Activated CD4-positive, alpha-beta T cell treated with anti-CD3 and anti-CD28 coated beads, Interleukin-2, Interleukin-4, amounts not matched to agents 100 ng/mL and 50 ng/mL, durations not matched to agents 16 hours and 8 hours (primary cell): ENCODE measurements at places on chromosomes 5 and 9.

- DNase-seq, result no peak
Observed at GRCh38 chr9:111928359-111928720, 31.7 kb downstream of the UGCG start.

DNA sequence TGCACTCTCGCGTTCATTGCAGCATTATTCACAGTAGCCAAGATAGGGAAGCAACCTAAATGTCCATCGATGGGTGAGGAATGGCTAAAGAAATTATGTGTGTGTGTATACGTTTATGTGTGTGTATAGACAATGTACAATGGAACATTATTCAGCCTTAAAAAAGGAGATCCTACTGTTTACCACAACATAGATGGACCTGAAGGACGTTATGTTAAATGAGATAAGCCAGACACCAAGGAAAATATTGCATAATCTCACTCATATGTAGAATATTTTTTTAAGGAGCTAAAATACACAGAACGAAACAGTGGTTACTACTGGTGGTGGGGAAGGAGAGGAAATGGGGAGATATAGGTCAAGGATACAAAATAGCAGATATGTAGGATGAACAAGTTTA is 2.4 kb downstream of the KIF2A start:
- DNase-seq, result no peak

DNA sequence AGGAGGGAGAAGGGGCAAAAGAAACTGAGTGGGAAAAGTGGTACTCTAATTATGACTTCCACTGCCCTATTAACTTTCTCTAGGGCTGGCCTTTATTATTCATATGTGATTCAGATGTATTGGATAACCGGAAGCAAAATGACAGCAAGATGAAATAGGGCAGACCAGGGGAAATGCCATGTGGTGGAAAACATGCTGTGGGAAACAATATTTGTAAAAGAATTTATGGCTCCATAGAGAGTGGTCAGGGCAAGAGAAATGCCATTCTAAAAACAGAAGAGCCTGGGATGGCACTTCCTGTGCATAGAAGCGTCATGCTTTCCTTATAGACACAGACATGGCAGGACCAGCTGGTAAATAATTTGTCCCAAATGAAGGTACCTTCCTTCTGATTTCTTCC is 67.7 kb downstream of the MEGF10 start:
- no peak for DNase-seq

DNA sequence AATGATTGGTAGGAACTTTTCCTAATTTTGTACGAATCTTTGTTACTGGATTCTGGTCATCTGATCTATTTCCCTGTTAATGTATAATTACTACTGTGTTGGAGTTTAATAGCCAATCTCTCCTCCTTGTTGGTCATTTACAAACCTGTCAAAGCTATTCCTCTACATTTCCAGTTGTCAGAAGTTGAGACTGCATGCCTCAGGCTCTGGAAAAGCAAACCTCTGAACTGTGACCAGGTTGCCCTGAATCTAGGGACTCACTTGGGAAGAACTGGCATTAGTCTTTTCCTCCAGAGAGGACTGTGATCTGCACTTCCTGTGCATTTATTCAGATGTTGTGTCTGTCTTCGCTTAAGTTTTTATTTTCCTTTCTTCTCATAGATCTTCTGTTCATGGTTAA is 16.1 kb downstream of the PDLIM4 start:
- no peak for DNase-seq

- peak; percentile 58 for DNase-seq
Observed at GRCh38 chr5:1140171-1140817, 28.4 kb upstream of the SLC12A7 start.

DNA sequence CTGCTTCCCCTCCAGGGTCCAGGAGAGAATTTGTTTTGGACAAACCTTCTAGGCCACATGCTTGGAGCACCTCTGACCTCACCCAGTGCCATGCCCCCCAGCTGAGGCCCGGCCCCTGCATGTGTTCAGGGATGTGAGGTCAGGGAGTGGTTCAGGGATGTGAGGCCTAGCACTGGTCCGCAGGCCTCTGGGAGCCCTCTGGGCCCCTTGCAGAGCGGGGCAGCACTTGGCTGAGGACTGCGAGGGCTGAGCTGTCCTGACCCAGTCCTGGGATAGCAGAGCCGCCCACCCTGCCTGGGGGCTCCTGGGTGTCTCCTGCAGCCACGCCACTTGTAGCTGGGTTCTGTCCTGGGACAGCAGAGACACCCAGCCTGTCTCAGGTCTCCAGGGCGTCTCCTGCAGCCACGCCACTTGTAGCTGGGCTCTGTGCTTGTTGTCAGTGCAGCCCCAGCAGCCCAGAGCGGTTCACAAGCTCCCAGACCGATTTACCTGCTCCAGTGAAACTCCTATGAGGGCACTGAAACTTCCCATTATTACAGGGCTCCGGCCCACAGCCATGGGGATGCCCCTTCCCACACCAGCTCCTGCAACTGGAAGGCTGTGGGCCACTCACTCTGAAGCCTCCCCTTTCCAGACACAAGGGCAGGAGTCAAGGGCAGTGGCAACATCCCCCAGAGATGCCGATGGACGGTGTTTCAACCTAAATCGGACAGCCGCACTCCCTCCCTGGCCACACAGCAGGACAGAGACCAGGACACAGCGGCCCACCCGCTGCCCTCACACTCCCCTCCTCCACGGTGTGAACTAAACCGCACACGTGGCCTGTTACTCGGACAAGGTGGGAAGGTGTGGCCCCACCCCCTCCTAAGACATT is 5.4 kb upstream of the CEP72 start:
- no peak for DNase-seq
